ENCODE measurements at places on chromosomes 2 and 18.

GRCh38 chr2:177317857-177318256, 53.3 kb upstream of the NFE2L2 start:
- no peak for DNase-seq

- DNase-seq = no peak
Measured at GRCh38 chr18:79522451-79523205, 126.9 kb downstream of the NFATC1 start.

DNA sequence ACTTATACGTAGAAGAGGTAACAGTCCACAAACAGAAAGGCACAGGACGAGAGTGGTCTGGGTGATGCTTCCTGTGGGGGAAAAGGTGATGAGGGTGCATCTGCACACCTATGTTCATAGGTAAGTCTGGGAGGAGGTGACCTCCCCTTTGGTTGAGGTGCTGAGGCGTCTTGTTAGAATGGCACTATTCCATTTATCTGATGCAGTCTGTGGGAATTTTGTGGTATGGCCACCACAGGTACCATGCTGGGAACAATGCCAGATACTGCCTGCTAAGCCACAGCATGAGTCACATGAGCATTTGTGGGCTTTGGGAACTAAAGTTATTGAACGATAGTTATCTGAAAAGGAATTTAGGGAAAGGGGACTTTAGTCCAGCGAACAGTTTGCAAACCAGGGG, 27.9 kb downstream of the IL37 start:
- DNase-seq = no peak

DNA sequence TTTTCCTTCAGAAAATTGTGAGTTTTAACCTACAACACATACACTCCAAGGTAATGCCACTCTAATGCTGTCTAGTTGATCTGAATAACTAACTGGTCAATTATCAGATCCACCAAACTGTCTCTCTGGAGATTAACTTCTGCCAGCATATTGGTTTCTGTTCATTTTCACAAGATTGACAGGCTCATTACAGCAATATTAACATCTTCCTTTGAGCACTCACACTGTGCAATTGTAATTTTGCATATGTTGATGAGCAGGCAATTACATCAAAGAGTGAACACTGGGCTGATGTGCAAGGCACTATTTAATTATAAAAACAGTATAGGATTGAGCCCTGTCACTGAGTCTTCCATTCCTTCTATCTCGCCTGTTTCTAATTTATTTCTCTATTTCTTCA, 197.3 kb downstream of the SLC8A1 start:
- DNase-seq = no peak

GRCh38 chr2:109290887-109291643, 162.1 kb downstream of the SH3RF3 start:
- peak; percentile 65 for DNase-seq

DNA sequence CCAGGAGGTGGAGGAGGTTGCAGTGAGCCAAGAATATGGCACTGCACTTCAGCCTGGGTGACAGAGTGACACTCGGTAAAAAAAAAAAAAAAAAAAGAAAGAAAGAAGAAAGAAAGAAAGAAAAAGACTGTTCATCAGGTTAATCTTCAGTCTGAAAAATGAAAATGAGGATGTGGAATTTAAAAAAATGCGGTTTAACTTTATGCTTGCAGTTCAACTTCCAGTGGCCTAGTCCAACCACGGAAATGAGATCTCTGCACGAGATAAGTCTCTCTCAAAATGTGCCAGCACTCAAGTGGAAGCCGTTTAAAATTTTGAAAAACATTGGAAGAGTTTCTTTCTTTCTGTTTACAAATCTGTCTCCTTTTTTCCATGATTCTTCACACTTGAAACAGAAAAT, 112.1 kb downstream of the DOCK10 start:
- no peak for DNase-seq

DNA sequence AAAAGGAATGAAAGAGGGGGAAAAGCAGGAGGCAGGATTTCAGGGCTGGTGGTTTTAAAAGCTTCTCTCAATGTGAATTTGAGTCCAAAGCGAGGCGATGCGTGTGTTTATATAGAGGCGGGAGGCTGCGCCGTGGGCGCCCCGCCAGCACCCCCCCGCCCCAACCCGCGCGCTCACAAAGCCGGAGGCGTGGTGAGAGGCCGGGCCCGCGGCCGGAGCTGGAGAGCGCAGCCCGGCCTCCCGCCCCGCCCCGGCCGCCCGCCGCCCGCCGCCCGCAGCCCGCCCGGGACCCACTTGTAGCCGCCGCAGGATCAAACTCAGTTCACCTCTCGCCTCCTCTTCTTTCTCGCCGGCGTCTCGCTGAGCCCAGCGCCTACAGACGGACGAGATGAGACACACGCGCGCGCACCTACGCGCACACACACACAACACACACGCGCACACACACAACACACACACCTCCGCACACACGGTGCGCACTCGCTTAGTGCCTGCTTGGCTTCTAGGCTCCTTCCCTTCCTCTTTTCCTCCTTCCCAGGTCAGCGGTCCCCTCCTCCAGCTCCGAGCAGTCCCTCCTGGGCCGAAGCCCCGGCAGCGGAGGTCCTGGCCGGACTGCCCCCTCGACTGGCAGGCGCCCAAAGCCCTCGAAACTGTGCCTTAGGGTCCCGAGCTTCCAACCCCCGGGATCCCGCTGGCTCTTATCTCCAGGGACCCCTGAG, 1.3 kb upstream of the CYP26B1 start:
- DNase-seq = peak; percentile 43

- no peak for DNase-seq
Measured at GRCh38 chr18:29737620-29738019, 1304.9 kb downstream of the DSC3 start.

GRCh38 chr2:154402213-154402612, 296.3 kb upstream of the KCNJ3 start:
- DNase-seq = no peak

DNA sequence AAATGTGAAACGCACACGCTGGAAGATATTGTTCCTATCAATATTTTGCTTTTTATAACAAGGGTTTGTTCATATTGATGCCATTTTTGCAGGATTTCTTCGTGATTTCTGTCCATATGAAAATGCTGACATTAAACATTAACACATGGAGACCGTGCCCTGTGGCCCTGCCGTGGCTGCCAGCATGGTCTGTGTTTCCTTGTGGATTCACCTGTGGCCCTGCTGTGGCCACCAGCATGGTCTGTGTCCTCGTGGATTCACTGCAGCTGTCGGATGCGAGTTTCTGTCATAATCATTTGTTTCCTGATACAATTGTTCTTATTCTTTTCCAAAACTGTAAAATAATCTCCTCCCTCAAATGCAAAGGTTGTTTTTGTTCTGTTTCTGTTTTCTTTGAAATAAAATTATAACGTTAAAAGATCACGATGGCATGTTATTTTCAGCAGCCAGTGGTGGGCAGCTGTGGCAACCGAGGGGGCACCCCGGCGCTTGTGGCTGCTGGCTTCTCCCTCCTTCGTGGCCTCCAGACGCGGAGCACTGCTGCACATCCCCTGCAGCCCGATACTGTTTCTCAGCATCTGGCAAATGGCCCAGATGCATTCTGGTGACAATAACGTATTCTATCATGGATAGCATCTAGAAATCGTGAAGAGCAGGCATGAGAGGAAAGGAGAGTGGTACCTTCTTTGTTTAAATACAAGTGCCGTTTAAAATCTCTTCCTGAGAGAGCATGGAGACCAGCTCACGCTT, 143.5 kb downstream of the PTGR3 start:
- DNase-seq = no peak

GRCh38 chr2:235501673-235502031, 7.8 kb downstream of the AGAP1 start:
- DNase-seq = no peak

- no peak for DNase-seq
Measured at GRCh38 chr2:74416778-74417177, 4.6 kb downstream of the C2orf81 start.

DNA sequence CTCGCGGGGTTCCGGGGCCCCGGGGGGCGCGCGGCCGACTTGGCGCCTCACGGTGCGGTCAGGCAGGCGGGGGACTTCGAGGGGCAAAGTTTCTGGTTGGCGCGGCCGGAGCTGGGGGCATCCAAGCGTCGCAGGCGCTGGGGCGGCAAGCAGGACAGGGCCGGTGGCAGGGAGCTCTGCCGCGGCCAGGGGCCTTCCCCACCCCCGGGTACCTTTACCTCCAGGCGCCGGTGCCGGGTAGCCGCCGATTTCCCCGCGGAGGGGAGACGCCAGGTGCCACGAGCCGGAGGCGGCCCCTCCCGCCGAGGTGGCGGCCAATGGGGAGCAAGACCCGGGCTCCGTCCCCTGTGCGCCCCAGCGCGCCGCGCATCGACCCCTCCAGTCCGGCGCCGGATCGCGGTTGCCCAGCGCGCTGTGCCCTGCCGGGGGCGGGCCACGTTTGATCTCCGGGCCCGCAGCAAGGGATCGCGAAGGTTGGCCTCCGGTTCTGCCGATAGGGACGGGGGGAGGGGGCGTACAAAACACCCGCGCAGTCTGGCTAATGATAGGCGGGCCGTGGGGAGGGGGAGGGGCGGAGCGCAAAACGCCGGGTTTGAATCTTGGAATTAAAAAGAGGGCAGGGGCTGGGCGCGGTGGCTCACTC, at the start of gene ST8SIA5:
ST8SIA5 (minus strand) TSS at position 495 of the 643 bp plus-strand sequence. CDS start 545 bp downstream, outside the sequence.
- DNase-seq = peak; percentile 36

- DNase-seq = no peak
Measured at GRCh38 chr18:11859903-11860407, 8.7 kb downstream of the CHMP1B start.

- DNase-seq = no peak
Measured at GRCh38 chr2:143150287-143150686, 21.1 kb downstream of the ARHGAP15 start.

DNA sequence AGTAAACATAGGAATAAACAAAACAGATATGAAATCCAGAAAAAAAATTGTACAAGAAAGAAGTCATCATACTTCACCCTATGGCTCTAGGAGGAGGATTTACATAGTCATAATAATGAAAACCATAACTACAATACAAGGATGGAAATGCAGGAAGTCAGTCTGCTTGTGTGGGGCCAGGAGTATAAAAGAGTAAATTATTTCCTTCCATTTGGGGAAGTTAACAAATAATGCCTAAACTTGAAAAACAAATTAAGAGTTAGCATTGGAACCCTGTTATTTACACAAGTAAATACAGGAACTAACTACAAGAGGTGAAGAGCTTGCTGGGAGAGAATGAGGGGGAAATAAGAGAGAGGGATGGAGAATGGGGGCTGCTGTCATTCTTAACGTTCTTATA, 15.4 kb downstream of the TMEM163 start:
- DNase-seq = no peak

DNA sequence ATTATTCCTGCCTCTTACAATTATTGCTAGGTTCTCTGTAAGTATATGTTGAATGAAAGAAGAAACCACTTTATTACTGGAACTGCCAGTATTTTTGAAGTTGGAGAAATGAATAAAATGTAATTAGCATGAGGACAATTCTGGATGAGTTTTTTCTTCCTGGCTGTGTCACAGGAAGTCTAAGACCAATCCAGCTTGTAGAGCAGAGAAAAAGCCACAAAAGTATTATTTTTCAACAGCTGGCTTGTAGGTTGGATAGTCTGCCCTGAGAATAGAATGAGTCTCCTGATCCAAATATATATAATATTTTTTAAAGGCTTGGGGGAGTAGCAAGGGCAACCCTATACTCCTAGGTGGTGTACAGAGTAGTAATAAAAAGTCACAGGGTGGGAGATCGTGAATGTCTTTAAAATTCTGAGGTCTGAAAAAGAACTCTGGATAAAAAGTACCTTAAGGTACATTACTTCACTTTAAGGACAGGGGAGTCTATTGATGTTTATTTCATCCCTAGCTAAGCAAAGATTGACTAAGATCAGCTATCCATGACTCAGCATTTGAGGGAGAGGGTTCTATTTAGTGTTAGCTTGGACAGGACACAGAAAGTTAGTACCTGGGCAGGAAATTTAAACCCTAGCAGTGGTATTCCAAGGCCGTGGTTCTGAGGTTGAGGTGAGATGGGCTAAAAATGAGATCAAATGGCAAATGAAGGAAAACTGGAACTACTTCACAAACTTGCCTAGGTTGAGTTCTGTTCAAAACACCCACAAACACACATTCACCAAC, 31.7 kb downstream of the SLC40A1 start:
- no peak for DNase-seq

DNA sequence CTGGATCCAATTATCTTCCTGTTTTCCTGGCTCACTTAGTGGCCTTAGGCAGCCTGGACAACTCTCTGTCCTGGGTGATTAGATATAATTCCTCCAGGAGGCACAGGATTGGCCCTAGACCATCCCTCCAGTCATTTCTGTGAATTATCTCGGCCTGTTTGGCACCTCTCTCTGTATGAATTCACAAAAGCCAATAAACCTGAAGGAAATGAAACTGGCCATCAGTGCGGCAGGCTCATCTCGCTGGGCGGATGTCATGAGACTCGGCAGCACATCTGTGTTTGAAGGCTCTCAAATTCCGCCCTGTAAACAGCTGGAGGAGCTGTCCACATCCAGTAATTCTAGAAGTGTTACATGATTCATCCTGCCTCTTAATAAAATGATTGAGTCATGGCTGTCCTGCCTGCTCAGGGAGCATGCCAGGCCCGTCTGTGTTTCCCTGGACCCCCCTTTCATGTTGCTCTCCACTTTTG, 38.6 kb downstream of the ACOXL start:
- peak; percentile 35 for DNase-seq

DNA sequence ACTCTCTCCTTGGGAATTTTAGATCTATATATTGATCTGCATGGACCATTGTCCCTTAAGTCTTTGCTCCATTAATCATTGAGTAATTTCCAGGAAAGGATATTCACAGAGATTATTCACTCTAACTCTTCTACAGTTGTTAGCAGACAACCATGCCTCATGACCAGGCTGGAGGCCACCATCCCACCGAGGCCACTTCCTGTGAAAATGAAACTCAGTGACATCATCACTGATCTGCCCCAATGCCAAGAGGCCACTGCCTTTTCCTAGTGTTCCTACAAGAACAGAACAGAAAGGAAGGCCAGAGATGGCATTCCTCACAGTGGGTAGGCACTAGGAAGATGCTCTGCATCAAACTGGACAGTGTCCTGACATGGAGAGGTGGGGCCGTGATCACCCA, 161.3 kb downstream of the DTNA start:
- no peak for DNase-seq

DNA sequence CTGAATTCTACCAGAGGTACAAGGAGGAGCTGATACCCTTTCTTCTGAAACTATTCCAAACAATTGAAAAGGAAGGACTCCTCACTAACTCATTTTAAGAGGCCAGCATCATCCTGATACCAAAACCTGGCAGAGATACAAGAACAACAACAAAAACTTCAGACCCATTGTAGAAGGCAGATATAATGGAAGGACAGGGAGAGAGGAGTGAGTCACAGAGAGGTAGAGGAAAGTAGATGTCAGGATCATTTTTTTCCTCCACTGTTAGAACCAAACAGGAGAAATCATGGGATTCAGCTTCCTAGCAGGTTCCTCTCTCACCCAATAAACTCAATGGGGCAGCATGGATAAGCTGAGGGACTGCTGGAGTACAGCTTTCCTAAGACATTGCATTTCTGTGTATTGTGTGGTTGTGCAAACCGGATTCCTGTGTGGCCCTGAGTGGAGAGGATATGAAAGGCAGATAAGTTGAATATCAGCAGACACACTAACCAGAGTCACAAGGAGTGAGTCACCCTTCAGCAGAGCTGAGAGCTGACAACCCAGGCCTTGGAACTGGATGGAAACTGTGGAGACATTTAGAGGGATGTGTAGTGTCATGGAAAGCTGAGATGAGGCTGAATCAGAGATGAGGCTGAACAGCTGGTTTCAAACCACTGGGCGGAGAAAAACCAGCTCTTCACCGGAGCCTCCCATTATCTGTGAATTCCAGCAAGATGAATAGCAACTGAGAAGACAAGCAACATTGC, 60.9 kb upstream of the MMADHC start:
- no peak for DNase-seq

- DNase-seq = no peak
Measured at GRCh38 chr2:232567721-232568120, 17.2 kb downstream of the EIF4E2 start.
